Activated naive CD4-positive, alpha-beta T cell treated with anti-CD3 and anti-CD28 coated beads, Interleukin-2, amount 10 ng/mL, durations not matched to agents 7 days and 5 days (primary cell): ENCODE measurements at places on chromosomes 7 and 10.

GRCh38 chr7:88399036-88399435 is 92.3 kb upstream of the STEAP4 start:
- DNase-seq = no peak

DNA sequence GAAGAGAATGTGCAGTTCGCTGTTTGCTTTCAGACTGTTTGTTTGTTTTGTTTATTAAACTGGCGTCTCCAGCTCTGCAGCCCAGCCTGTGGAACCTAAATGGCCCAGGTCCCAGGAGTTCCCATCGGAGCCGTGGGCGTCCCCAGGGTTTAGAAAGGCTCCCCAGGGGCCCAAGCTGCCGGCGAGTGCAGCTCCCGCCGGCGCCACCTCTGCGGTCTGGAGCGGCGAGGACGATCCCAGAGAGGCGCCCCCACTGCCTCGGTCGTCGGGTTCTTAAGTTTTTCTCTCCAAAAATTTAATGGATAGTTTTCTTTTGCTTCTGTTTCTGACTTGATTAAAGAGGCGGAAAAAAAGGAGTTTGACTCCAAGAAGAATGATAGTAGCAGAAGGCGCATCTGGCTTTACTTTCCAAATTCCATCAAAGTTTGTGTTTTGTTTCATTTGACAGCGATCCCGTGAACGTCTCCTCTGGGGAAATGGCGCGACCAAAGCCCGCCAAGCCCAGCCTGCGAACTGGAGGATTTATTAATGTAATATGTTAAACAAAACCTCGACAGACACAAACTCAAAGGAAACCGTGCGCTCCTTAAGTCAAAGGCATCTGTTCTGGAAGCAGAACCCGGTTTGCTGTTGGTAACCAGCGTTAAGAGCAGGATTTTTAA is 718 bp upstream of the FZD1 start:
- no peak for DNase-seq

DNA sequence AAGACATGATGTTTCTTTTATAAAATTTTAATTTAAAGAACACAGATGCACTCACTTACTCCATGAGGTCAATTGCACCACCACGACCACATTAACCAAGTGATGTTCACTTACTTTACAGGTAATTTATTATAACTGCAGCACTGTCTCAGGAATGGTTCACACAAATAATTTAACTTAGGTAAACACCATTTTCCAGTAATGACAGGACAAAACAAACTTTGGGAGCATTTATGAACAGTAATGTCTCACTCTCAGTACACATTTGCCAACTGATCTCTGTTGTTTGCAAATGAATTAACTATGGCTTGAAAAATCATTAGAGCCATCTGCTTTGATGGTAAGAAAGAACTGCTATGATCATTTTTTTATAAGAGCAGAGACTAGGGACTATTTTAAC is 150.4 kb downstream of the ETV1 start:
- no peak for DNase-seq

- DNase-seq = no peak
Observed at GRCh38 chr10:60757420-60757895, 20.8 kb upstream of the CDK1 start.

DNA sequence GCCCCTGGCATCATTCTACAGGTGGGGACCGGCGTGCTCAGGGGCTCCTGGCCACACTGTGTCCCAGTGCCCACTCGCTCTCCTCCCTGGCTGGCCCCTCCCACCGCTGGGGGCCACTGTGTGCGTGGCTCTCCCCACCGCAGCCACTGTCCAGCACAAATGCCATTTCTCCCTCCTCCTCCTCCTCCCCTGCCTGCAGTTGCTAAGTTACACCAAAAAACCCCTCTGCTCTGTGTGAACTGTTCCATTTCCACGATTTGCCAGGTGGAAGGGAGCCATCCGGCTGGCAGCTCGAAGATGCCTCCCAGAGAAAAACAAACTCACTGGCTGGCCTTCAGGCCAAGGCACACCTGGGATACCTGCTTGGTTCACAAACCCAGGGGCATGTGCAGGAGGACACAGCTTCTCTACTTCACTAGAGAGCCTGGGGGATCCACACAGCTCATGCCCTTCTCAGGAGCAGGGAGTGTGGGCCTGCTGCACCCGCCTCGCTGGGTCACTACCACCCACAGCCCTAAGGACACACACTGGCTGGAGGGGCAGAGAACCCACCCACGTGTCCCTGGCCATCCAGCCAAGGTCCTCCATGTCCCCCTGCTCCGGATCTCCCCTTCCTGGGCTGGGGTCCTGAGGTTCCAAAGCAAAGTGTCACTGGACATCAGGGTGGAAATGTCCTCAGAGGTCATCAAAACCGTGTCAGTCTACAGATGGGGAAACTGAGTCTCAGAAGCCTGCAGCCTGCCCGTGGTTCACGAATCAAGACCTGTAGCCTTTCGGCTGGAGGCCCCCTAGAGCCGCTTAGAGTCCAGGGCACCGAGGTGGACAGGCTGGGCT is 1.7 kb downstream of the RASGEF1A start:
- DNase-seq = no peak

DNA sequence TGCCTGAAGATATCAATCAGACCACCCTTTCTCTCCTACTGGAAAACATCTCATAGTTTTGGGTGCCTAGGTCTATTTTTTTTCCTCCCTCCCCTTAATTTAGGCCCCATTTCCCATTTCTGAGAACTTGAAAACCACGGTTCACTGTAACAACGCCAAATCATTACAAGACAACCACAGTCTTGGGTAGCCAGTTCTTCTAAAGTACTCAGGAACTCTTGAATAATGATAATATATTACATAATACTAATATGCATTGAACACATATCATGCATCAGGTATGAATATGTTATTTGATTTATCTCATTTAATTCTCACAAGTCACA is 185.1 kb upstream of the ADO start:
- DNase-seq = no peak

DNA sequence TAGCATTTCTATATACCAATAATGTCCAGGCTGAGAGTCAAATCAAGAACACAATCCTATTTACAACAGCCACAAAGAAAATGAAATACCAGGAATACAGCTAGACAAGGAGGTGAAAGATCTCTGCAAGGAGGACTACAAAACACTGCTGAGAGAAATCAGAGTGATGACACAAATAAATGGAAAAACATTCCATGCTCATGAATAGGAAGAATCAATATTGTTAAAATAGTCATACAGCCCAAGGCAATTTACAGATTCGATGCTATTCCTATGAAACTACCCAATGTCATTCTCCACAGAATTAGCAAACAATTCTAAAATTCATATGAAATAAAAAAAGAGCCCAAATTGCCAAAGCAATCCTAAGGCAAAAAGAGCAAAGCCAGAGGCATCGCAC is 116.8 kb upstream of the ZNF32 start:
- no peak for DNase-seq

GRCh38 chr7:157903296-157903695 is 566.5 kb downstream of the DNAJB6 start:
- DNase-seq = no peak
